ENCODE measurements at places on chromosomes 1 and 21.

- DNase-seq = no peak
Measured at GRCh38 chr1:50424045-50424883, 1.0 kb upstream of the DMRTA2 start.

GRCh38 chr1:244965185-244966030 lies 101.1 kb upstream of the HNRNPU start:
- DNase-seq = no peak

- no peak for DNase-seq
Measured at GRCh38 chr21:40562242-40563002, 284.5 kb downstream of the DSCAM start.

DNA sequence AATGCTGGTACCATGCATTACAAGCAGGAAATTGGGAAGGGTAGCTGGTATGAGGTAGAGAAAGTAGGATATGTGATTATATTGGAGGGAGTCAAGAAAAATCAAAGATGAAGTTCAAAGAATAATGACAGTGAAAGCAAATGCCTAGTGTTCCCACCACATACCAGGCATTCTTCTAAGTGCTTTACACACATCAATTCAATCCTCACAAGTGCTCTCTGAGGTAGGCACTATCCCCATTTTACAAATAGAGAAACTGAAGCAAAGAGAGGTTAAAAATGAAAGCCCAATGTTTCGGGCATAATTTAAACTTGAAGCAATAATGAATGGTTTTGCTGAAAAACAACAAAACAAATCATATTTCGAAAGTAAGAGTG lies 40.1 kb upstream of the MCOLN3 start:
- DNase-seq = no peak

GRCh38 chr1:205355075-205355453 lies 1.7 kb downstream of the KLHDC8A start:
- no peak for DNase-seq

- DNase-seq = no peak
Measured at GRCh38 chr21:35163411-35163810, 114.3 kb upstream of the RUNX1 start.

- no peak for DNase-seq
Measured at GRCh38 chr1:242000434-242000833, 1.5 kb upstream of the MAP1LC3C start.

DNA sequence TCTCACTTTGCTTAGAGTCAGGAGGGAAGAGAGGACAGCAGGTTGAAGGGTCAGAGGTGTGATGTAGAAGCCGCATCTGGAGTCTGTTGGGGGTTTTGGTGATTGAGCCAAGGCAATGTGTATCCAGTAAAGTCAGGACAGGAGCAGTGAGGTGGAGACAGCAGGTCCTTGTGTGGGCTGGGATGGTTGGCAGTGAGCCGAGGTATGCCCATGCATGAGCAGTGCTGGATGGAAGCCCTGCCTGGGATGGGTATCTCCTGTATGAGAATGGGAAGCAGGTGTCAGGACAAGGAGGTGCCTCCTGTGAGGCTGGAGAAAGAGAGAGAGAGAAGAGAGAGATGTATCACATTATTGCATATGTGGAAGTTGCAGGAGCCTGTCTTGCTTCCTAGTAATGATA lies 90.0 kb downstream of the OBSCN start:
- no peak for DNase-seq

- DNase-seq = no peak
Measured at GRCh38 chr21:36030581-36031189, 29.6 kb downstream of the SETD4 start.

DNA sequence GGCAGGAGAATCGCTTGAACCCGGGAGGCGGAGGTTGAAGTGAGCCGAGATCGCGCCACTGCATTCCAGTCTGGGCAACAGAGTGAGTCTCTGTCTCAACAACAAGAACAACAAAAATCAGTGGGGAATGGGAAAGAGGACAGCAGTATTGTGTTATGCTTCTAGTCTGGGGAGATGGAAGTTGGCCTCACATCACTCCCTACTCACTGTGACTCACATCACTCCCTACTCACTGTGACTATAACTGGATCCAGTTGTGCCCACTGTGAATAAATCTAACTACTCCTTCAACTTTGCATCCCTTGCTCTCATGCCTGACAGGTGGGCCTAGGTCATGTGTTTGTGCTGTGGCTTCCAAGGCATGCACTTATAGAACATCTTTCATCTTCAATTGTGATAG lies 285.4 kb upstream of the USP24 start:
- no peak for DNase-seq

DNA sequence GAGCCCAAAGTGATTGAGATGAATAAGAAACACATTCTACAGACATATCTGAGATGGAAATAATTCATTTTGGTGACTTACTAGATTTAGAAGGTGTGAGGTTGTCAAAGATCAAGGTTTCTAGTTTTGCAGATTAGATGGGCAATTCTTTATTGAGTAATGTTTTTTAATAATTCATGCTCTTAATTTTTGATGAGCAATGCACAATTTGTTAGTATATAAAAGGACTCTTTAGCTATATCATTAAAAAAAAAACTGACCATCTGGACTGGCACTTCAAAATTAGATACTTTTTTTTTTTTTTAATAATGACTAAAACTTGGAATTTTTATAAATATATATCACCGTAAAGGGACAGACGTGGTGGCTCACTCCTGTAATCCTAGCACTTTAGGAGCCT lies 63.9 kb downstream of the FMN2 start:
- no peak for DNase-seq

DNA sequence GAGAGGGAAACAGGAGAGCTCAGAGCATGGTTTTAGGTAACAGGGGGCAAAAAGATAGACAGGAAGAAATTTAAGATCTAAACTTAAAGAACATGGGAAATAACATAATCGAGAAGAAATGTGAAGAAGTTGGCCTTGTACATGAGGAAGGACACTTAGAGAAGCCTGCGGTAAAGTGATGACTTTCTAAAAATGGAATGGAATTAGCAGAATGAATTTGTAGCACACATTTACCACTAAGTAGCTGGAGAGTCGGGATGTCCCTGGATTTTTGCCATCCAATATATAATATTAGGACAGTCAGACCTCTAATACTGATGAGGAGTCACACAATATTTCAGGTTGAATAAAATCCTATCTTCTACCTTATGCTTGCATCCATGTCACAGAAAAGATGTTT lies 77.7 kb upstream of the C1orf87 start:
- no peak for DNase-seq

DNA sequence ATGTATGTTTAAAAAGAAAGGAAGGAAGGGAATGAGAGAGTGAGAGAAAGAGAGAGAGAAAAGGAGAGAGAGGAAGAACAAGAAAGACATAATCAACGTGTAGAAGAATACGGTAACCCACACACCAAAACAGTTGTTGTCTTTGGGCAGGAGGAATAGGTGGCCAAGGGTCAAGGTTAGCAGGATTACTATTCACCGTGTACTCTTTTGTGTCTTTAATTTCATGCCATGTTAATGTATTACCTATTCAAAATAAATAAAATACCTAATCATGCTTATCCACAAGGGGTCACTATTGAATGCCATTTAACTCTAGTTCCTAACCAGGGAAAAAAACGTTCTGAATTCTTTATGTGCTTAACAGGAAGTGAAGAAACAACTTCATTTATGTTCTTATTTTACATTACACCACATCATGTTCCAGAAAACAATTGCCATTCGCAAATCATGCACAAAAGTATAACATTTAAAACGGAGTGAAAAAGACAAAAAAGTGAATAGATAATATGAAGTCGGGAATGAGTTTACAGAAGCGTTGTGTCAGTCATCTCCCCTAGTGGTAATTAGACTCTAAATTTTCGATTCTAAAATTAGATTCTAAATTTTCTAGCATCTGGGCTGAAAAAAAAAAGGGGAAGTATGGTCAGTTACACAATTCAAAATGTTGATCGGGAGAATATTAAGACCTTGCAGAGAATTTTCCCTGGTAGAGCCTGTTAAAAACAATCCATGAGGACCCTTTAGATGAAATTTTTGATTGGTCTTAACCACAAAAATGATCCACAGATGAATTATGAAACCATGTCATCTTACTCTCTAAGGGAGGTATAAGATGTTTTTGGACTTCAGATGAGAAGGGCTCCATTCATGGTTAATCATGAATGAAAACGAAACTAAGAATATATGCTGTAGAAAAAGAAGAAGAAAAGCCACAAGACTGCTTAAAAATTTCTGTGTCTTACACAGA lies 700 bp upstream of the KMO start:
- no peak for DNase-seq

DNA sequence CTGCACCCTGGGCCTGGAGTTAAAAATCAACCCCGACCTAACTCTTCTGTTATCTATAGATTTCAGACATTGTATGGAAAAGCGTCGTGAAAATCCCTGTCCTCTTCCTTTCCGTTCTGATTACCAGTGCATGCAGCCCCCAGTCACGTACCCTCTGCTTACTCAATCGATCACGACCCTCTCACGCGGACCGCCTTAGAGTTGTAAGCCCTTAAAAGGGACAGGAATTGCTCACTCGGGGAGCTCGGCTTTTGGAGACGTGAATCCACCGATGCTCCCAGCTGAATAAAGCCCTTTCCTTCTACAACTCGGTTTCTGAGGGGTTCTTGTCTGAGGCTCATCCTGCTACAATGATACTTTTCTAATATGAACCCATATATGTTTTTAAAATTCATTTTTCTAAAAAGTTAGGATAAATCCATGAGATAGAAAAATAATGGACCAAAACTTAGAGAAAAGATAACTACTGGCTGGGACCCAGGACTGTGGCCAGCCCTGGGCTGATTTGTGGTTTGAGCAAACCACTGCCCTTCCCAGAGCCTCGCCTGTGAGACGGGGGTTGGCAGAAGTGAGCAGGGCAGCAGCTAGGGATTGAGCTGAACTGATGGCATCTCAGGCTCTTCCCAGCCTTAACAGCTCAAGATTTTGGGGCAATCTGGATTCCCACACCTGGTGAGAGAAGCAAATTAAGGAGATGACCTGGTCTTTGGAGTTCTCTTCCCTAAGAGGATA lies 5.0 kb downstream of the UQCRHL start:
- DNase-seq = no peak

DNA sequence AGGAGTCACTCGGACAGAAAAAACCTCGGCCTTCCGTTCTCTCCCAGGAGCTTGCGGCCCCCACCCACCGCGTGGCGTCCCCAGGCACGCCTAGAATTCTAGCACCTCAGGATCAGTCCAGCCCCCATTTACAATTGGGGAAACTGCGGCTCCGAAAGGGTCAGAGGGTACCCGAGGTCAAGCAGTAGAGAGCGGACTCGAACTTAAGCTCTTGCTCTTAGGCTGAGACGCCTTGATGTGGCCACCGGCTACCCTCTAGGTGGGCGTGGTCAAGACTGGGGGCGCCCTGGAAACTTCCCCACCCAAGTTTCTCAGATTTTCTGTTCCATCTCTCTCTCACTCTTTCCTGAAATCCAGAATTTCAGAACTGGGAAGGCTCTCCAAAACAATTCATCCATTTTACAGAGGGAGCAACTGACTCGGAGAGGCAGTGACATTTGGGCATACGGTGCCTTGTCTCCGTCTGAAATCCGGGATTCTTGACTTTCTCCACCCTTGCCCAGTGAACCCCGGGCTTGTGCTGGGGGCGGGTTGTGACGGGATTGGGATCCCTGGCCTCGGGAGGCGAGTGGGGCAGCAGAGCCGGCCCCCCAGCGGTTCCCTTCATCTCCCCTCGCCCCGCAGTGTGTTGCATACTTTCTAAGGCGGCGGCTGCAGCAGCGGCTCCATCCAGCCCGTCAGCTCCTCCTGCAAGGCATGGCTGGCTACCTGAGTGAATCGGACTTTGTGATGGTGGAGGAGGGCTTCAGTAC lies 777 bp downstream of the AZIN2 start:
- no peak for DNase-seq

DNA sequence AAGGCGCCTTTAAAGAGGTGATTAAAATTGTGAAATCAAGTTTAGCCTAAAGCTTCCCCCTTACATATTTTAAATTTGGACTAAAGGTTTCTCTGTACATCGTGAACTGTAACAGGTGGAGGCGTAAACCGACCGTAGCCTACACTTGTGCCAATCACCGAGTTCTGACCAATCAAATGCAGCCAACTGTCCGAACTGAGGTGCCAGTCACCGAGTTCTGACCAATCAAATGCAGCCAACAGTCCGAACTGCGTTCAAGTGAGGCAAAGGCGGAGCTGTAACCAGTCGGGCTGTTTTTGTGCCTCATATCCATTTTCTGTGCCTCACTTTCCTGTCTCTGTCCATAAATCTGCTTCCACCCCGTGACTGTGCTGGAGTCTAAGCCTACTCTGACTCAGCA lies 7.4 kb downstream of the TFF1 start:
- no peak for DNase-seq

DNA sequence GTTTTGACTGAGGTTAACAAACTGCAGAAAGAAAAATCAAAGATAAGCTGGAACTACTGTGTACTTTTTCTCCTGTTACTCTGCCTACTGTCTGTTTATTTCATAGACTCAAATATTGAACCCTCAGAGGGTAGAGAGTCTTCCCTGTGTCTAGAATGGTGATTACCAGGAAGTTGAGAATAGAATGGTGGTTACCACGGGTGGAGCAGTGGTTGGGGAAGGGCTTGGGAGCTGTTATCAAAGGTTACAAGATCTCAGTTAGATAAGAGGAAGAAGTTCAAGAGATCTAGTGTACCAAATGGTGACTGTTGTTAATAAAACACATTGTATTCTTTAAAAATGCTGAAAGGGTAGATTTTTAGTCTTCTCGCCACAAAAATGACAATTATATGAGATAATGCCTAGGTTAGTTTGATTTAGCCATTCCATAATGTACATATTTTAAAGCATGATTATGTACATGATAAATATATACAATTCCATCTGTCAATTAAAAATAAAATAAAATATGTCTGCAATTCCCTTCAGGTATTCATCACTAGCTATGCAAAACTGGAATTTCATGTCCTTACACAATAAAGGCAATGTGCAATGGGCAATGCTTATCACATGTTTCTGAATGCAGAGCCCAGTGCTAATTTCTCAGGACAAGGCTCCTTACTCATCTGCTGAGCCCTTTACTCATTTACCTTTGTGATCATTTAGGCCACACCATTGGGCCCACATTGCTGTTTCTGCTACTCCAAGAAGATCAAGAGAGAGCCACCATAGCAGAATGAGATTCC lies 474.3 kb upstream of the CAMK1G start:
- DNase-seq = no peak

DNA sequence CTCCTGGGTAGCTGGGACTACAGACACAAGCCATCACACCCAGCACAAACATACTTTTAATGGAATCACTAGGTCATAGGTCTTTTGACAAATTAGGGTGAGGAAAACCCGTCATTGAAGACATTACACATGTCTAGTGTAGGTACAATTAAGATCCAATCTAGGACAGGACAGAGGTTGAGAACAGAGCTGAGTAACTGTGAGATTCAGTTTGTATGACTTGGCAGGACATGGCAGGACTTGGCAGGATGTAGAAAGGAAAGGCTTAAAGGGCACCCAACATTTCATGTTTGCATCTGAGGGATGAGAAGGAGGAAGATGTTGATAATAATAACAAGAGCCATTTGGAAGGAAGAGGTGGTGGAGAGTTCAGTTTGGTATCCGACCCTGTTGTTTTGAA lies 483.8 kb downstream of the PCP4 start:
- DNase-seq = no peak

Measured in omental fat pad (tissue), 4 donors.